ENCODE measurements at places on chromosomes 2 and 18.

GRCh38 chr2:48548840-48549239, 18.9 kb downstream of the STON1 start:
- DNase-seq = peak; percentile 18

DNA sequence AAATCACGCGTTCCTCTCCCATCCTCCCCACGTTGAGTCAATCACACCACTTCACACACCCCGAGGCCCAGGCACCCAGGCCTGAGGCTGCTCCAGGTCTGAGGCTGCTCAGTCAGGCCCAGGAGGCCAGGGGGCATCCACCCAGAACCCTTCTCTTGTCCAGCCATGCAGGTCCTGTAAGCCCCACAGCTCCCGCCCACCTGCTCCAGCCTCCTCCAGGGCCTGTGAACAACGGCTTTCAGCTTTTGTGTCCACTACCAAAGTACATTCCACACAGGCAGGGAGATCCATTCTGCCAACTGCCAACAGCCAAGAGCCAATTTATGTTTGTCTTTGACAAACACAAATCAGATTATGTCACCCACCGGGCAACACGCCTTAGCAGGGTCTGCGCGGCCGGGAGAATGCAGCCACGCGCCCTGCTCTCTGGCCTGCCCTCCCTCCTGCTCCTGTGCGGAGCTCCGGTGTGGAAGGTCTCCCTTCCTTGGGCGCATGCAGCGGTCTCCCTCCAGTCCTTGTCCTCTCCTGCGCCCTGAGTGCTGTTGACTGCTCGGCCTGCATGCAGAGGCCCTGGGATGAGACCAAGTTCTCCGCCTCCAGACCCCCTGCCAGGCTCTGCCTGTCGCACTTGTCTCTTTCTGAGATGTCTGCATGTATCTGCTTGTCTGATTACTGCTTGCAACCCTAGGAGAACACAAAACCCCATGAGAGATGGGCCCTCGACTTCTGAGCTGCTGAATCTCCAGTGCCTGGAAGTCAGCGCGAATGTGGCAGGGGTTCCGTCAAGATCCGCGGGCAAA, 146.6 kb downstream of the ZNF516 start:
- DNase-seq = no peak

- DNase-seq = no peak
Measured at GRCh38 chr2:219172231-219173154, 2.7 kb upstream of the SLC23A3 start.

- peak; percentile 47 for DNase-seq
Measured at GRCh38 chr18:41992066-41992465, 37.0 kb downstream of the PIK3C3 start.

DNA sequence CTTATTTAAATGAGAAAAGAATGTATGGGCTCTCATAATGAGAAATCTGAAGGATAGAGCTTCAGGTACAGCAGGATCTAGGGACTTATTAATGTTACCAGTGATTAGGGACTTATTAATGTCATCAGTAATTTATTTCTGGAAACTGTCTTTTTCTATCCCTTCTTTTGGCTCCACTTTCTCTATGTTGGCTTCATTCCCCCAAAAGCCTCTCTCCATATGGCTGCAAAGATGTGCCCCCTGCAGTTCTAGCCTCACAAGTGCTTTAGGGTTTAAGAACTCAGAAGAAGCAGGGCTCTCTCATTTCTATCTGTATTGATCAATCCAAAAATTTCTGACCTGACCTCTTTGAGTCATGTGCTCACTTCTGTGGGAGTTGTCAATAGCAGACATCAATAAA, 480.9 kb downstream of the TXNL1 start:
- no peak for DNase-seq

- no peak for DNase-seq
Measured at GRCh38 chr2:173387660-173388059, 33.0 kb downstream of the CDCA7 start.

DNA sequence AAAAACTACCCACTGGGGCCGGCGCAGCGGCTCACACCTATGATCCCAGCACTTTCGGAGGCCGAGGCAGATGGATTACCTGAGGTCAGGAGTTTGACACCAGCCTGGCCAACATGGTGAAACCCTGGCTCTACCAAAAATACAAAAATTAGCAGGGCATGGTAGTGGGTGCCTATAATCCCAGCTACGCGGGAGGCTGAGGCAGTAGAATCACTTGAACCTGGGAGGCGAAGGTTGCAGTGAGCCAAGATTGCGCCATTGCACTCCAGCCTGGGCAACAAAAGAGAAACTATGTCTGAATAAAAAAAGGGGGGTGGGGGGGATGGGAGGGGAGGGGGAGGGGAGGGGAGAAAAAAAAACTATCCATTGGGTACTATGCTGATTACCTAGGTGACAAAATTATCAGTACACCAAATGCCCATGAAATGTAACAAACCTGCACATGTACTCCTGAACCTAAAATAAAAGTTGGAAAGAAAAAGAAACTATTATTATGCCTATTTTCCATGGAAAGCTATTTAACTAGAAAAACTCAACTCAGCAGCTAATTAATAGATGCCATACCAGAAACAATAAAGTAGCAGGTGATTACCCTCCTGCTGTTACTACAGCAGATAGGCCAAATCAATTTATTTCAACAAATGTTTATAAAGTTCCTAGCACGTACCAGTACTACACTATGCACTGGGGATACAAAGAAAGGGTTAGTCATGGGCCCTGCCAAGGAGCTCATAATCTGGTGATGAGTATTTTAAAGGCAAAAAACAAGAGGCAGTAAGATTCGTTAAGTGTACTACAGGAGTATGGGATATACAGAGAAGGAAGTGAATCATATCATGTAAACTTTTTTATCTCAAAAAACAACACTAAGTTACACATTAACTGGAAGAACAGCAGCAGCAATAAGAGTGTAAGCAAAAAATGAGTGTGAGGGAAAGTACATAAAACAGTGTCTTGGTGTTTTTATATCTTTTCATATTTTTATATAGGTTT, 112.8 kb upstream of the SLC39A10 start:
- DNase-seq = peak; percentile 38

- no peak for DNase-seq
Measured at GRCh38 chr18:57243624-57244179, 96.8 kb downstream of the BOD1L2 start.

Data from fibroblast of skin of abdomen (primary cell).